Left ventricle myocardium superior (tissue), 1 donor: ENCODE measurements at places on chromosomes 1 and 21. TPM values are rescaled to one million over a fixed set of nuclear protein-coding genes. Genes with fewer than 3 reads are reported as not detected.
A peak's percentile ranks its signal among the peaks of the same experiment; 100 is the strongest.

GRCh38 chr1:8517661-8518489, 200.0 kb downstream of the SLC45A1 start:
- no peak for DNase-seq

Gene LORICRIN
- not detected for total RNA-seq

DNA sequence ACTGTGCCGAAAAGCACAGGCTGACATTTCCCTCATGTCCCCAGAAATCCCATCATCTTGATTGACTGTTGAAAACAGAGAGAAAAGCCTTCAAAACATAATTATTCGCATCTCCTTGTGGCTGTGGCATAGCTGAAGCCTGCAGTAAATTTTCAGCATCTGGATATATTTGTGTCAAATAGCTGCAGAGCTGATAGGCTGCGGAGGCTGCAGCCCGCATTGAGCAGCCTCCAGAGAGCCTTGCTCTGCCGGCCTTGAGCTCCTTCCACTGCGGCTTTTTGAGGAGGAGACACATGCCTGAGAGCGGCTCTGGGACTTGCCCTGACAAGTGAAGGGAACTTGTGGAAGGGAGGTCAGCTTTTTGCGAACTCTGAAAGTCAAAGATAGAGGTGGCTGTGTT, 144.7 kb downstream of the RYR2 start:
- DNase-seq, result no peak

Gene MYOG
- not detected for total RNA-seq

Gene IL22RA1
- 0.22 TPM for total RNA-seq

Gene KIF1B
- total RNA-seq, result 69.3 TPM

DNA sequence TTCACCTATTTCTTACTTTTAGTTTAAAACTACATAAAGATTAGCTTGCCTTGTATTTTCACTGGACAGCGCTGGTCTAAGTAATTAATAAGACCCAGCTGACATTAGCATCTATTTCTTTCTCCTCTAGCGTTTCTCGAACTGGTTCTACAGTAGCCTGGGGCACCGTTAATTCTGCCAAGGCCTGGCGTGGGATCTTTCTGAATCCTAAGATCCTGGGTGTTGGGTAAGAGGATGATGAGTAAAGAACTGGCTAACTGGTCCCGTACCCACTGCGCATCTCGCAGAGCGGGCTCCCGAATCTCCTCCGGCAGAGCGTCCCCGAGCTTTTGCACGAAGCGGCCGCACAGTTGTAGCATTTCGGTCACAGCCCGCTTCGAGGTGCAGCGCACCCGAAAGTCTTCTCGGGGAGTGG, 309 bp downstream of the NSL1 start:
- no peak for DNase-seq

GRCh38 chr1:167499106-167499505, 19.2 kb downstream of the CD247 start:
- DNase-seq, result no peak

Gene HTR6
- total RNA-seq, result not detected

DNA sequence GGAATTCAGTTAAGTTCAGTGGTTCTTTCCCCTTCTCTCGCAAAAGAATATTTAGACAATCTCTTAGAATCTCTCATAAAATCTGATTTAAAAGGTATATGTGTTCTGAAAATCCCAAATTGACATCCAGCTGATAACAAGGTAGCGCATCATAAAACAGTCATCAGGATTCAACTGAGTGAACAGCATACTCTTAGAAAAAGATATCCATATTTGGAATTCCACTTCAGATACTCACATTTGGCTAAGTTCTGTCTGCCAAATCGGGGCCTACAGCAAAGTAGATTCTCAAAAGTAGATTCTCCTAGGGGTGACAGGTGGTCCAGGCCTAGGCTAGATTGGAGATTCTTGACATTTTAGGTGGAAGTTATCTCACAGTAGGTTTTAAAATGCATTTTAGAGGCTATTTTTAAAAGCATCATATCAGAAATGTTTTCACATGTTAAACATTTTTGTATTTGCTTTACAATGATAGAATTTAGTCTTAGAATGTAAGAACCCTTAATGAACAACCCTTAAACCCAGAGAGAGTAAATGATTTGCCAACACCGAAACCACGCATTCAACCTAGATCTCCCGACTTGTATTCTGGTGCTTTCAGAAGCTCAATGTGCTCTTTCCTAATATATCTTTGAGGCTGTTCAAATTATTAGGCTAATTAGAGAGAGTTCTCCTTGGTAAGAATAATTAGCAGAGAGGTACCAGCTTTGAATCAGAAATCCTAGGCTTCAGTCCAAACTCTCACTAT, 318.9 kb downstream of the LMO4 start:
- no peak for DNase-seq

Gene KCNJ6
- total RNA-seq, result not detected

Gene SCAMP3
- 62.7 TPM for total RNA-seq

DNA sequence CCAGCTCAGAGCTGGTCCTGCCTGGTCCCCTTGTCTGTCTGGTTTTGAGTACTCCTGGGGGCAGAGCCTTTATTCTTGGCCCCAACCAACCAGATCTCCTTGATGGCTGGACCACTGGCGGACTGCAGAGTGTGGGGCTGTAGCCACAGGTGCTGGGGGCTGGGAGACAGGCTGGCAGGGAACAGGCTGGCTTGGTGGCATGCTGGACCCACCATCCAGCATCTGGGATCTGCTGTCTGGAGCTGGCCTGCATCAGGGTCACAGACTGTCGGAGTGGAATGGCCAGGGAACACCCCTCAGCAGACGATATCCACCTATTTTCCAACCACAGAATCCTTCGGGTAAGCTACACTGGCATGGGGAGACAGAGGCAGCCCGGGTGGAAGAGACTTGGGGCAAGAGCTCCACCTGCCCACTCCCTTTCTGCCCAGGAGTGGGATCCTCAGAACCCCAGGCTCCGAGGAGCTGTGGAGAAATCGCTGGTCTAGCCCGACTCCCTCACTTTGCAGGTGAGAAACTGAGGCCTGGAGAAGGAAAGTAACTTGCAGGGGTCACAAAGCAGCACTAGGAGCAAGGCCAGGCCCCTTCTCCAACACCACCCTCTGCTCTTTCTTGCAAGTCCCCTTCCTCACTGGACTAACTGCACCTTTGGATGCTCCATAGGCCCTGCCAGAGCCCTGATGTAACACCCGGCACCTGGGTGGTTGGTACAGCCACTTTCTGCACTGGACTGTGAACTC, 40.6 kb downstream of the TNNT2 start:
- DNase-seq, result no peak

GRCh38 chr1:187038784-187039183, 210.0 kb downstream of the PLA2G4A start:
- no peak for DNase-seq

Gene GCSAML
- not detected for total RNA-seq

DNA sequence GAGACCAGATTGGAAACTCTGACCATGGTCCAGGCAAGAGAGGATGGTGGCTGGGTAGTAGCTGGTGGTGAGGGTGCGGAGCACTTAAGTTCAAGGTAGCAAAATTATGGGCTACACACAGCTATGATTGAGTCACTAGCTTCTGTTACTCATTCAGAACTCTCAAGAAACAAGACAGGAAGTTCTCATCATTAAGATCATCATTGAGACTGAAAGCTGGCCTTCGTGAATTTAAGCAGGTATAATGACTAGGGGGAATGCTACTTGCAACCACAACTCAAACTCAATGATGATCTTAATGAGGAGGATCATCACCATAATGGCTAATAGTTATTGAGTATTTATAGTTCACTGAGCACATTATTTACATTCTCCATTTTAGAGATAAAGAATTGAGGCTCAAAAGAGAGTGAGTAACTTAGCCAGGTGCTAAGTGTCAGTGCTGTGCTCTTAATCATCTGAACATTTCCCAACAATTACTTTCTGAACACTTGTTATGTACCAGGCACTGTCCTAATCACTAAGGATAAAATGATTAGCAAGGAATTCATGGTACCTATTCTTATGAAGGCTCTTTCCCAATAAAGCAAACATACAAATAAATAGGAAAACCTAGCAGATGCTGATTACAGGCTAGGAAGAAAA, 286.3 kb upstream of the C1orf105 start:
- DNase-seq, result no peak

Gene BARHL2
- not detected for total RNA-seq

- DNase-seq, result no peak
Observed at GRCh38 chr1:35600593-35600992, 27.5 kb downstream of the TFAP2E start.

GRCh38 chr1:158272681-158273080, 17.0 kb upstream of the CD1C start:
- DNase-seq, result no peak

Gene KRTAP11-1
- total RNA-seq, result not detected

GRCh38 chr21:46157987-46158451, 2.6 kb upstream of the FTCD start:
- DNase-seq, result peak; percentile 16

- no peak for DNase-seq
Observed at GRCh38 chr1:235712812-235713211, 63.2 kb upstream of the GNG4 start.

DNA sequence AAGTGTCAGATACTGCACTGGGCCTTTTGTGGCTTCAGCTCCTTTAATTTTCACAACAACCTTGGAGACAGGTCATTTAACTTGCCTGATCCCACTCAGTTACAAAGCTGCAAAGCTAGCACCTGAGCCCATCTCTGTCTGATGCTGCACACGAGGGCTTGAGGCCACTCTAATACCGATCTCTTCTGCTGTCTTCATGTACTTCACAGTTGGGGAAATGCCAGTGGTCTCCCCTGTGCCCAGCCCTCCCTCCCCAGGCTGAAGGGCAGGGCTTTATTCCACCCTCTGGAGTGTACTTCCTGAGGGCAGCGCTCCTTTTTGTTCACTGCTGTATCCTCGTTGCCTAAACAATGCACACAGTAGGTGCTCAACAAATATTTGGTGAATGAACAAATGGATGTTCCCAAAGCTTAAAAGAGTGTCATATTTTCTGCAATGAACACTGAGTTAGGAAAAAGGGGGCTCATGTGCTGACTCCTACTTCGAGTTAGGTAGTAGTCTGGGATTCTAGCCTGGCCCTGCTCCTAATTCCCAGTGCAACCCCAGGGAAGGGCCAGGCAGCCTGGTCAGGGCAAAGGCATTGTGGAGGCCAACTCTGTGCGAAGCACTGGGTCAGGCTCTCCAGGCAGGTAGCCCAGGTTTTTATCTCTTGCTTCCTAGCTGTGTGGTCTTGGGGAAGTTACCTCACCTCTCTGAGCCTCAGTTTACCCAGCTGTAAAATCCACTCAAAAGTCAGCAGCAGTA, 1.1 kb downstream of the TMCO4 start:
- DNase-seq, result no peak

Gene GNAT2
- total RNA-seq, result not detected

Gene UTS2
- total RNA-seq, result not detected

Gene SH2D5
- total RNA-seq, result not detected

Gene FABP3
- 4,698 TPM for total RNA-seq

DNA sequence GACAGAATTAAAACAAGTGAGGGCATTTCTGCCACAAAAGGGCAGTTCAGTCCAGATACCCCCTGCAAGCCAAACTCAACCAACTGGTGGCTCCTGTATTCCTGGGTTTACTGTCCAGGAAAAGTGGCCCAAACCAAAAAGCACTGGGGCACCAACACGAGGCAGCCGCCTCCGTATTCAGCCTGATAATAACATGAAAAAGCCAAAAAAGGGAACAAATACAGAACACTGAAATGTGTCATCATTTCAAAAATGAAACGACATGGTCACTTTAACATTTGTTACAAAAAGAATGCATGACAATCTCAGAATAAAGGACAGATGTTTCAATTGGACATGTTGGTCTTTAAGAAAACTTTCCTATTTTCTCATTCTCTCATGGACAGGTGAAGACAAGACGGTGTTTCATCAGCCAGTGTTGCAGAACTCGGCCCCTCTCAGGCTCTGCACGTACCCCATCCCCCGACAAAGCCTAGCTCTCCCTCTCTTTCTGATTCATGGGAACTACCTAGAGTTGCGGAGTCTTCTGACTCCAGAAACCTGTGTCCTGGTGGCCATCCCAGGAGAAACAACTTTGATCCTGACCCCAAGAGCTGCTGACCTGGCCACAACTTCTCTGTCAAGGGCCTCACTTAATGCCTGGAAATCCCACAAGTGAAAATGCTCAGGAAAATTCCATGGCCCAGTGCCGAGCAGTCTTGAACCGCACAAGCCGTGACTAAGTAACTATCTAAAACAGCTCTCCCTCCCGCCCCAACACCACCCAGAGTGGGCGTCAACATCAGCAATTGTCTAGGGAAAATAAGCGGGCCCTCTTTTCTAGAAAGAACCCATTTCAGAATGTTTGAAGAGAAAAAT, 27.1 kb downstream of the ZBTB17 start:
- DNase-seq, result peak; percentile 74

GRCh38 chr1:107664982-107665925, 299.7 kb downstream of the VAV3 start:
- DNase-seq, result no peak

GRCh38 chr1:3529099-3529729, 74.7 kb downstream of the ARHGEF16 start:
- peak; percentile 86 for DNase-seq

Gene SLC1A7
- 0.32 TPM for total RNA-seq

DNA sequence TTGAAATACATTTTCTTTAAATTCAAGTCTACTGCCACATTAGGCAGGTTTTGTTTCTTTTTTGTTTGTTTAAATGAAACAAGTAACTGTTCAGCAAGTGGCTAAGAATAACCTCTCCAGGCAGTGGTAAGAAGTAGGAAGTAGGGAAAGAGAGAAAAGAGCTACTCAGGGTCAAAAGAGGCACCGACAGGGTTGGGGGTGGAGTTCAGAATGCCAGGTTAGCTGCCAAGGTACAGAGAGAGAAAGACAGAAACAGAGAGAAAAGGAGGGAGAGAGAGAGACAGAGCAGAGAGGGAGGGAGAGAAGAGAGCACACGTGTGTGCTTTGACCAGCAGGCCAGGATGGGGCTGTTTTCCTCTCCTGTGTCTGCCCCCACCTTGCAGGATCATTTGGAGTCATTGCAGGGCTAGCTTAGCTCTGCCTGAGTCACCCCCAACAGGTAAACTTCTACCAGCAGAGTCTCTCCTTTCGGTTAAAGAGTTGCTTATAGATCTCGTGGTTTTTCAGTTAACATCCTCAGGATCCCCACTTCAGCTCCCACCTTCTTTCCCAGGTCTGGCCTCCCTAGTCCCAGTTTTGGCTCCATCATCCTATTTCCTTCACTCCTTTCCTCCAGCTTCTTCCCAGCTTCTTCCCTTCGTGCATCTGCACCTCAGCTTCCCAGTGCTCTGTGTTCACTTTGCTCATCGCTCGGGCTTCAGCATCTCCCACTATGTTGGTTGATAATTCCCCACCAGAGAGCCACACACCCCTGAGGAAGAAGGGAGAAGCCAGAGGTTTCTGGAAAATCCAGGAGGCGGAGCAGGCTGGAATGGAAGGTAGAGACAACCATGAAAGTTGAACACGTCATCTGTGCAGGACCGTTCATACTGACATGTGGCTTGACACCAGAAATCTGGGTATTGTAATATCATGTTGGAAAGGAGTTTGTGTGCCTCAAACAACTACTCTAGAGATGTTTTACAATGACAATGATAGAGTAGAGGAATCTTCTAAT, 21.8 kb upstream of the RAB4A start:
- no peak for DNase-seq

Gene MLLT11
- total RNA-seq, result 1.8 TPM

DNA sequence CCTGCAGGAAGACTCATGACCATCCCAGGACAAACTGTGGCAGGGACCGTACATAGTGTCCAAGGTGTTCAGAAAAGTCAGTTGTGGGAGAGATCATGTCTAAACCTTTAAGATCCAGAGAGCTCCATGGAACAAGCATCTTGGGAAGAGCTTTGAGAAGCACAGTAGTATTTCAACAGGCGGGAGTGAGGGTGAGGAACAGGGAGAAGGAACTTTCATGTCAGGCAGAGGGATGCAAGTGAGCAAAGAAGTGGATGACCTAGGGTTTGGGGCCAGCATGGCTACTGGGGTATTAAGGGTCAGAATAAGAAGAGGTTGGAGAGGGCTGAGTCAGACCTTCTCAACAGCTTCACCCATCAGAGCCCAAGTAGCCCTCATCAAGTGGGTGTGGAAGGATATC, 147.9 kb upstream of the ETV3 start:
- DNase-seq, result no peak

Gene KCNT2
- total RNA-seq, result 1.7 TPM
